Common myeloid progenitor, CD34-positive (primary cell): ENCODE measurements at places on chromosomes 6 and 20.

DNA sequence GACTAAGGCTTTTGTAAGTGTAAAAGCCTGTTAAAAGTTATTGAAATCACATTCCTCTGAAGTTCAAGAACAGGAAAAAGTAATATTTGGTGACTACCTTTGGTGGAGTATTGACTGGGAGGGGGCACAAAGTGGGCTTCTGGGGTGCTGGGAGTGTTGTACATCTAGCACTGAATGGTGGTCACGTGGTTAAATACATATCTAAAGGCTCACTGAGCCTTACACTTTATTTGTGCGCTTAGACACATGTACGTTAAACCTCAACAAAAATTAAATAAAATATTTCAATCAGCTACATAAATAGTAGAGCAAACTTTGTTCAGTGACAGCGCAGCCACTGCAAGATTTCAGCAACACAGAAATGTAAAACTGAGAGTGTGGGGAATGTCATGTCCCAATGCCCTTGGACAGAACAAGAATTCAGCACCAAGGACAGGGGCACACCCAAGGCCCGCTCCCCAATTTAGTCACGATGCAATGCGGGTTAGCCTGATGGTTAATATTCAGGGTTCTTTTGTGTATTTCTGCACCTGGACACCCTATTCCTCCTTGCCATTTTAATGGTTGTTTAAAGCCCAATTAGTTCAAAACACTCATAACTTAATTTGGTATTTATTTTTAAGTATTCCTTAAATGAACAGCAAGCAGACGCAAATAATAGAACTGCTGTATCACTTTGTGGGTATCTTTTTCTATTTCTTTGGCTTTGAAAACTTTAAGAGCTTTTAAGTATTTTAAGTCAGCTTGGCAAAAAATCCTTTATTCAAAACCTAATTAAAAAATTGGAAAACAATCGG is 37.4 kb downstream of the ANGPT4 start:
- H3K4me1 ChIP-seq, result peaks cover 7% of the 10 kb centered on the region
- H3K27ac ChIP-seq, result no peak overlapping the region
- H3K27me3 ChIP-seq, result no peaks in the 10 kb centered on the region
- no peak overlapping the region for H3K4me3 ChIP-seq
- H3K36me3 ChIP-seq, result no peaks in the 10 kb centered on the region

DNA sequence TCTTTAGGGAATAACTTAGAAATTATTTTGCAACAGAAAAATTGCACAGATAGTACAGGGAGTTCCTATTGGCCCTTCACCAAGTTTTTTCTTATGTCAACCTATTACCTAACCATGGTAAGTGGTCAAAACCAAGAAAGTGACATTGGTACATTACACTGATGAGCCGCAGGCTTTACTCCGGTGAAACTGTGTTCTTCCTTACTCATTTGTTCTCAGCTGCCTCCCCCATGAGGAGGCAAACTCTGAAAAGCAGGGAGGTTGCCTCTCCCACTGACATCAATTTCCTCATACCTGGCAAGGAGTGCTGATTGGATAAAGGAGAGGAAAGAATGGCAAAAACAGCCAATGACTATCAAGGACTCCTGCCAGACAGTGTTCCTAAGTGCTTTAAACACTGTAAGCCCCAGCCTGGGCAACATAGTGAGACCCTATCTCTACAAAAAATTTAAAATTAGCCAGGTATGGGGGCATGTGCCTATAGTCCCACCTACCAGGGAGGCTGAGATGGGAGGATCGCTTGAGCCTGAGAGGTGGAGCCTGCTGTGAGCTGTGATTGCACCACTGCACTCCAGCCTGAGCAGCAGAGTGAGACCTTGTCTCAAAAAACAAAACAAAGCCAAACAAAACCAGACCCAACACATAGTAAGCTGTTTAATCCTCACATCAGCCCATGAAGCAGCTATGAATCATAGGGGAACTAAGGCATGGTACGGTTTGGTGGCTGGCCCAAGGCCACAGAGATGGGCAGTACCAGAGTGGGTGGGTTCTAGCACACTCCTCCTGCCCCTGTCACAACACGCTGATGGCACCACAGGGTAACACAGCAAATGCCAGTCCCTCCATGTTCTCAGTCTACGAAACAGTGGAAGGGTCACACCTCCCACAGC is 24.7 kb downstream of the C20orf203 start:
- DNase-seq, result no peak
- H3K27me3 ChIP-seq, result no peaks in the 10 kb centered on the region
- H3K4me3 ChIP-seq, result no peak overlapping the region
- peaks cover 56% of the 10 kb centered on the region for H3K4me1 ChIP-seq
- no peaks in the 10 kb centered on the region for H3K36me3 ChIP-seq

DNA sequence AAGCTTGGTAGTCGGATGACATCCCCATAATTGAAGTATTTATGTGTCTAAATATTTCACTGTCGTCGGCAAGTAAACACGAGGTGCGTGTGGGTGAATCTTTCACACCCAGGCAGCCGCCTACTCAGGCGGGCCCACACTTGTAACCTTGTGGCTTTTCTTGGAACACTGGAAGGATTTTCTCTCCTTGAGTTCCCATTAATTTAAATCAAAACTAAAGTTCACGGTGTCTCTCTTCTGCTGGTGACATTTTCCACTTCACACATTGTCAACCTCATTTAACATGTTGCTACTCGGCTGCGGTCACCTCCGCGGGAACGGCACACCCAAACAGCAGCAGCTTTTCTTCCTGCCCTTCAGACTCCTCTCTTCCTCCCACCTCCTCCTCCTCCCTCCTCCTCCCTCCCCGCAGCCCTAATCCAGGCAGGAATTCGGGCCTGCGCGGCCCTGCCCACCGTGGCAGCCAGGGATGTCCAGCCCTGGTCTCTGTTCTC is 336.6 kb downstream of the QKI start:
- peaks cover 10% of the 10 kb centered on the region for H3K4me1 ChIP-seq
- H3K27me3 ChIP-seq, result no peaks in the 10 kb centered on the region
- peak; percentile 20 for DNase-seq
- no peak overlapping the region for H3K4me3 ChIP-seq
- H3K36me3 ChIP-seq, result no peaks in the 10 kb centered on the region
- no peak overlapping the region for H3K27ac ChIP-seq

- H3K4me1 ChIP-seq, result peaks cover 21% of the 10 kb centered on the region
- no peak overlapping the region for H3K27ac ChIP-seq
- DNase-seq, result no peak
Measured at GRCh38 chr6:41652866-41653652, 14.8 kb downstream of the MDFI start.

DNA sequence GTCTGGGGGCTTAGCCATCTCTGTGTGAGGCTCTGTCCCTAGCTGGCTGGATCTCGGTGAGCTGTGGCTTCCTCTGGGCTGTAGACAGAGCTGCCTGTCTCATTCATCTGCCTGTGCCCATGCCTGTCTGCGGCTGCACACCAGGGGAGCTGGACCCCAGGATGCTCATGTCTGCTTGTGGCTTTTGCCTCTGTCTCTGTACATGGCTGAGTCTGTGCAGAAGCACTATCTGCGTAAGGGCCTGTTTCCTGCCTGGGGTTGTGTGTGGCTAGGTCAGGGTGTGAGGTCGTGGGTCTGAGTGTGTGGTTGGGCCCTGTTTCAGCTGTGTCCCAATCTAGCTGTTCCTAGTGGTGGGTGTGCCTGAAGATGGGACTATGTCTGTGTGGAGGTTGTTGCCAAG is 68.2 kb downstream of the CDH22 start:
- no peak overlapping the region for H3K4me3 ChIP-seq
- peaks cover 2% of the 10 kb centered on the region for H3K27me3 ChIP-seq
- H3K27ac ChIP-seq, result no peak overlapping the region
- H3K4me1 ChIP-seq, result peaks cover 3% of the 10 kb centered on the region

DNA sequence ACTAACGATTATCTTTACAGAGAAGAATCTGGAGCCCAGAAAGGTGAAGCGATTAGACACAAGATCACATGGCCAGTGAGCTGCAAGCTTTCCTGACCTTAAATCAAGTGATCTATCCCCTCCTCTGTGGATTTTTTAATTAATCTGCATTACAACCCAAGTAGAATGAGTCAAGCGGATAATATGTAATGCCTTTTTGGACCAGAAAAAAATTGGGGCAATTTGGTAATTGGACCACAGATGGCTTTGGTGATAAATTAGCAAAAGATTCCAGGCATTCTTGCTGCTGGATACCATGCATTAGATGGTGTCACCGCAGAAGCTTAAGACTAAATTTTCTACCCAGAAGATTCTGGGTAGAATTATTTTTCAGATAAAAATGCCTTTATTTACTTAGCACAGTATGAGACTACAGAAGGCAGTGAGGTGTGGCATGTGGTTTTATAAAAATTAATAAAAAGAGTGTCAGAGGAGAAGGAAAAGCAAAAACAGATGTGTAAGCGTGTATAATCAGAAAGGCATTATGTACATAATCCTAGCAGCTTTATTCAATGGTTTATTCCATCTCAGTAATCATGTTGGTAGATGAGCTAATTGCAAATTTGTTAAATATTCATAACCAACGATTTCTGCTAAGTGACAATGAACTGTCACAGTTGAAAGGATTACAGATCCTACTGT is 53.9 kb upstream of the PCSK2 start:
- H3K27me3 ChIP-seq, result no peaks in the 10 kb centered on the region
- H3K36me3 ChIP-seq, result no peaks in the 10 kb centered on the region
- no peak for DNase-seq
- H3K4me1 ChIP-seq, result no peaks in the 10 kb centered on the region

DNA sequence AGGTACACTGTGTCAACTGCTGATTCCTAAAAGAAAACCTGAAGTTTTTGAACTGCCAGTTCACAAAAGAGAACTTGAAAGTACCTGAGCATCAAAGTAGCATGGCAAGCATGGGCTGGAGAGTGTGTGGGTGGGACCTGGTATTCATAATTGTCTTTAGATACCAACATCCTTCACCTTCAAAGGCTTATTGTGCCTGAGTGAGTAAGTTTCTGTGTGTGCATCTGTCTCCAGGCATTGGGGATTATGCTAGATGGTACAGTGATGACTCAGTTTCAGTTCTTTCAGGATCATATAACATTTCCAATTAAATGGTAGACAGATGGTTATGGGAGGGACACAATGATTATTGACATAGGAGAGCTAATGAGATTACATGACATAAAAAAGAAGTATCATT is 238.5 kb downstream of the ZFAND3 start:
- DNase-seq, result no peak
- H3K36me3 ChIP-seq, result peaks cover 15% of the 10 kb centered on the region
- peaks cover 3% of the 10 kb centered on the region for H3K4me1 ChIP-seq
- no peaks in the 10 kb centered on the region for H3K27me3 ChIP-seq
- no peak overlapping the region for H3K4me3 ChIP-seq

DNA sequence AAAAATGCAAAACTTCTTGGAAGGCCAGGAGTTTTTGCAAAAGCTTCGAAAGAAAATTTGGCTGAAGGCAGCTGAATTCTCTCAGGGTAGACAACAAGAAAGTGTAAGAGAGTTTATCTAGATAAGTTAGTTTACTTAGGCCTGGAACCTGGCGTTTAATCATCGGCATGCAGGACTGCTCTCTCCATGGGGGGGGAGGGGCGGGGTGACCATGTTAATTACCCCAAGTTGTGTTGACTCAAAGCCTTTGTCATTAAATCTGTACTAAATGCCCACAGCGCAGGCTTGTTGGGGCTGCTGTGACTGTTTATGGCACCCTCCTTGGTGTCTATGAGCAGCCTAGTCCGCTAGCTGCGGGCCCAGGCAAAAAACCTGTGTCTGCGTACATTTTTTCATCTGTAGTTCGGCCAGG is 20.1 kb upstream of the ZNF451 start:
- no peaks in the 10 kb centered on the region for H3K4me1 ChIP-seq
- H3K27me3 ChIP-seq, result no peaks in the 10 kb centered on the region
- peak overlapping the region; percentile 54 for H3K27ac ChIP-seq
- no peak for DNase-seq

GRCh38 chr6:146050168-146050567 is 21.3 kb downstream of the GRM1 start:
- no peak overlapping the region for H3K27ac ChIP-seq
- H3K4me3 ChIP-seq, result no peak overlapping the region
- H3K27me3 ChIP-seq, result no peaks in the 10 kb centered on the region
- H3K4me1 ChIP-seq, result no peaks in the 10 kb centered on the region
- DNase-seq, result no peak
- H3K36me3 ChIP-seq, result no peaks in the 10 kb centered on the region

DNA sequence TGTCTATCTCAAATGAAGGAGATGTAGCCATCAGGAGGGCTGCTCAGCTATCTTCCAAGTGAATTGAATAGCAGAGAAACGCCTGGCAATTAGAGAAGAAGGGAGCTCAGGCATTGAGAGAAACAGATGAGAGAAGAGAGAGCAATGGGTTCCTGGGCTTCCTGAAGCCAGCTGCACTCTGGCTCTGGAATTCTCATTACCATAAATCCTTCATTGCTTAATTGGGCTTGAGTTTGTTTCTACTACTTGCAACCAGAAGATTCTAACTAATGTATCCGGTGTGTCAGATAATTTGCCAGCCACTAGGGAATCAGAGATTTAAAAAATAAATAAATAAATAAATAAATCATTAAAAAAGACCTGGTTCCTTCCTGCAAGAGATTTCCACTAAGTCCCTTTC is 25.0 kb upstream of the CDKAL1 start:
- H3K4me3 ChIP-seq, result no peak overlapping the region
- H3K4me1 ChIP-seq, result no peaks in the 10 kb centered on the region
- no peaks in the 10 kb centered on the region for H3K36me3 ChIP-seq
- DNase-seq, result no peak
- no peak overlapping the region for H3K27ac ChIP-seq
- no peaks in the 10 kb centered on the region for H3K27me3 ChIP-seq

GRCh38 chr6:141026504-141026903 is 1106.2 kb upstream of the GJE1 start:
- no peaks in the 10 kb centered on the region for H3K36me3 ChIP-seq
- H3K27me3 ChIP-seq, result no peaks in the 10 kb centered on the region
- DNase-seq, result no peak

GRCh38 chr6:79250559-79250958 is 16.1 kb upstream of the HMGN3 start:
- H3K27me3 ChIP-seq, result no peaks in the 10 kb centered on the region
- no peak overlapping the region for H3K4me3 ChIP-seq
- no peak overlapping the region for H3K27ac ChIP-seq
- no peak for DNase-seq

DNA sequence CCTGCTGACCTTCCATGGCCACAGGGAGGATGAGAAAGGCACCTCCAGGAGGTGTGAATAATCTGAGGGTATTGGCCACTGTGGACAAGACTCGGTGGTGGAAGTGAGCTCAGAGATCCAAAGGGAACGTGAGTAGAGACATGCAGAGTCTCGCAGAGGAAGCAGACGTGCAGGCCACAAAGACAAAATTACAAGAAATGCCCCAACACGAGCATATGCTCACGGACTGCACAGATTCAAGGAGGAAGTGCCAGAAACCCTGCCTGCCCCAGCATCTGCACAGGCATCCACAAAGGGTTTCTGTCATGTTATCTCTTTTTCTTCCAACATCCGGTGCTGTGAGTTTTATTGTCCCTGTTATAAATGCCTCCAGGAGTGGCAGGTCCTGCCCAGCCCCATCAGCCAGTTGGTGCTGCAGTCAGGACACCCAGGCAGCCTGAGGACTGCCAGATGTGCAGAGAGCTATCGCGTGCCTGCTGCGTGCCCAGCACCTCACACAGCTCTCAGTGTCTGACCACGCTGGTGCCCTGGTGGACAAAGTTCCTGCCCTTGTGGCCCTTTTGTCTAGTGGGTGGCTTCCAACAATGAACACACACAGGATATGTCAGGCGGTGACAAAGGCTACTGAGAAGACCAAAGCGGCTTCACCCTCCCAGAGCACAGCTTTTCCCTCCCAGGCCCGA is 34.0 kb upstream of the FANCE start:
- H3K27me3 ChIP-seq, result no peaks in the 10 kb centered on the region
- no peak overlapping the region for H3K4me3 ChIP-seq
- H3K27ac ChIP-seq, result no peak overlapping the region
- peak; percentile 75 for DNase-seq
- peaks cover 28% of the 10 kb centered on the region for H3K4me1 ChIP-seq

GRCh38 chr6:157314705-157315321 is 8.5 kb downstream of the TMEM242 start:
- DNase-seq, result peak; percentile 89
- H3K27ac ChIP-seq, result no peak overlapping the region
- peaks cover 20% of the 10 kb centered on the region for H3K4me1 ChIP-seq
- H3K4me3 ChIP-seq, result no peak overlapping the region
- H3K27me3 ChIP-seq, result no peaks in the 10 kb centered on the region
